ENCODE measurements at places on chromosomes 11 and 22. TPM values are rescaled to one million over a fixed set of nuclear protein-coding genes. Genes with fewer than 3 reads are reported as not detected.

The OR4C5 gene
- not detected for total RNA-seq

The IZUMO1R gene
- total RNA-seq, result not detected

The C11orf87 gene
- total RNA-seq, result not detected

The PANX3 gene
- not detected for total RNA-seq

The AP2A2 gene
- total RNA-seq, result 49.6 TPM

The OR4D5 gene
- not detected for total RNA-seq

The PAK1 gene
- 20.2 TPM for total RNA-seq

The ART1 gene
- total RNA-seq, result not detected

The CD6 gene
- 12.0 TPM for total RNA-seq

The GAL gene
- not detected for total RNA-seq

The GGT1 gene
- 7.6 TPM for total RNA-seq

The GVQW3 gene
- 2.6 TPM for total RNA-seq

The PHF21B gene
- not detected for total RNA-seq

The OR2AG2 gene
- not detected for total RNA-seq

The DNAL4 gene
- 7.7 TPM for total RNA-seq

The GDPD4 gene
- total RNA-seq, result not detected

The FAM83F gene
- 0.02 TPM for total RNA-seq

The MS4A14 gene
- 4.9 TPM for total RNA-seq

The PCNX3 gene
- 45.3 TPM for total RNA-seq

The CBX7 gene
- 45.4 TPM for total RNA-seq

The TTLL12 gene
- 30.0 TPM for total RNA-seq

The OR51I1 gene
- not detected for total RNA-seq

The TOLLIP gene
- 40.5 TPM for total RNA-seq

The SCO2 gene
- total RNA-seq, result 7.1 TPM

- no peak for DNase-seq
Measured at GRCh38 chr11:65445604-65446445, 23.2 kb downstream of the NEAT1 start.

- DNase-seq, result no peak
Measured at GRCh38 chr11:62792202-62792575, 383 bp upstream of the TMEM223 start.

DNA sequence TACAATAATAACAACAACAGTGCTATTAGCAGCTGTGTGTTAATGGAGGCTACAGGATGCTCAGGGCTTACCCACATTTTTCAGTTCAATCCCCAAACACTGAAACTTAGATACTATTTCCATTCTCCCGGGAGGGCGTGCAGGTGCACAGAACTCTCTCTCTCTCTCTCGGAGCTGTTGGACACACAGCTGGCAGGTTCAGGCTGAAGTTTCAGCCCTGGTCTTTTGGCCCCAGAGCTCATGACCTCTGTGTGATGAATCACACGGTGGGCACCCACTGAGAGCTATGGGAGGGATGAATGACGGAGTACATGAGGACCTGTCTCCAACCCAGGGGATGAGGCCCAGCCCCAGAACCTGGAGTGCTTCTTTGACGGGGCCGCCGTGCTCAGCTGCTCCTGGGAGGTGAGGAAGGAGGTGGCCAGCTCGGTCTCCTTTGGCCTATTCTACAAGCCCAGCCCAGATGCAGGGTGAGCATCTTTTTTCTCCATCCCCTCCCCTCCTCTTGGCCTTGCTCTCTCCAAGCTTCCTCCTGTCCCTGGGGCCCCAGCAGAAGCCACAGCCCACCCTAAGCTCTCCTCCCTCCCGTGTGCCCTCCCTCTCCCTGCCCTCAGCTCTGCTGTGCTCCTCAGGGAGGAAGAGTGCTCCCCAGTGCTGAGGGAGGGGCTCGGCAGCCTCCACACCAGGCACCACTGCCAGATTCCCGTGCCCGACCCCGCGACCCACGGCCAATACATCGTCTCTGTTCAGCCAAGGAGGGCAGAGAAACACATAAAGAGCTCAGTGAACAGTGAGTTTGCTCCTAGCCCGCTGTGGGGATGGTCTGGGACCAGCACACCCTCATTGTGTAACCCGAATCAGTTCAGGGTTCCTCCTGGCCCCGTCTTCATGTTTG, 16.9 kb downstream of the CSF2RB start:
- DNase-seq, result no peak

DNA sequence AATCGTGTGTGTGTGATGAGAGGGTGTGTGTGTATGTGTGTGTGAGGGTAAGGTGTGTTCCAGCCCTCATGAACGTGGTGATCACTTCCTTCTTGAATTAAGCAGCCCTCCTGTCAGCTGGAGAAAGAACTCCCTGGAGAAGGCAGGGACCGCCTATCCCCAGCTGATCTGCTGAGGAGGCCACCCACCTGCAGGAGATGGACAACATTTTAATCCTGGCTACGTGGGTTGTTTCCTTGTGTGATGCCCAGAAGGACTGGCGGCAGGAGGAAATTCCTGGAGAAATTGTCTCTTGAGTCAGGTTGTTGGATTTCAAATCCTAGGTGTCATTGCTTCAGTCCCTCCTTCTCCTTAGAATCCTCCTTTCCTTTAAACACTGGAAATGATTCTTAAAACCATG, 878.8 kb downstream of the NTM start:
- no peak for DNase-seq

GRCh38 chr11:68968306-68969250, 12.2 kb downstream of the MRGPRD start:
- DNase-seq, result no peak

GRCh38 chr11:127815331-127815730, 772.0 kb downstream of the ETS1 start:
- DNase-seq, result no peak

DNA sequence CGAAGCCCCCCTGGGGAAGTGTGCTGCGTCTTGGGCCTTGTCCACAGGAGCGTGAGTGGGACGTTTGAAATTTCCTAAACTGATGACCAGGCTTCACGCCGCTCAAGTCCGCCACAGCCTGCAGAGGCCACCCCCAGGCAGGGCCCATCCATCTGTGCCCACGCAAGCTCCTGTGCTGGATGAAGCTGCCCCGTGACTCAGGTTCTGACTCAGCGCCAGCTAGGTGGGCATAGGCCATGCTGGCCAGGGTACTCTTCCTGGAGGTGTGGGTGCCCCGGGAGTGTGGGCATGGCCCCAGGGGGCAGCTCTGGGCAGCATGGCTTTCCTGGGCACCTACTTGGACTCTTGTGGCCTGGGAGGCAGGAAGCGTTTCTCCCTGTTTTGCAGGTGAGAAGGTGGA, 134.8 kb downstream of the CACNA1I start:
- no peak for DNase-seq

DNA sequence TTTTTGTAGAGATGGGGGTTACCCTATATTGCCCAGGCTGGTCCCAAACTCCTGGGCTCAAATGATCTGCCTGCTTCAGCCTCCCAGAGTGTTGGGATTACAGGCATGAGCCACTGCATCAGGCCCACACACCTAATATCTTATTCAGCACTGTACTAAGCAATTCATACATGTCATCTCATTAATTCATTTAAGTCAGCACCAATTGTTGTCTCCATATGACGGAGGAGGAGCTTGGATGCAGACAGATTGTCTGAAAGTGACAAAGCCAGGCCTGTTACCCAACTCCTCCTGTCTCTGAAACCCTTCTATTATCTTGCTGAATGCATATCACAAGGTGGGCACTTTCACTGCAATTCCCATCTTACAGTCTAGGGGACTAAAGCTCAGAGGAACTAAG, 57.5 kb upstream of the ALX4 start:
- DNase-seq, result no peak

GRCh38 chr11:100203789-100204188, 483.3 kb upstream of the ARHGAP42 start:
- DNase-seq, result no peak

GRCh38 chr11:111531136-111531535, 9.4 kb upstream of the LAYN start:
- no peak for DNase-seq

GRCh38 chr11:126139111-126140091, 72.0 kb downstream of the RPUSD4 start:
- no peak for DNase-seq

DNA sequence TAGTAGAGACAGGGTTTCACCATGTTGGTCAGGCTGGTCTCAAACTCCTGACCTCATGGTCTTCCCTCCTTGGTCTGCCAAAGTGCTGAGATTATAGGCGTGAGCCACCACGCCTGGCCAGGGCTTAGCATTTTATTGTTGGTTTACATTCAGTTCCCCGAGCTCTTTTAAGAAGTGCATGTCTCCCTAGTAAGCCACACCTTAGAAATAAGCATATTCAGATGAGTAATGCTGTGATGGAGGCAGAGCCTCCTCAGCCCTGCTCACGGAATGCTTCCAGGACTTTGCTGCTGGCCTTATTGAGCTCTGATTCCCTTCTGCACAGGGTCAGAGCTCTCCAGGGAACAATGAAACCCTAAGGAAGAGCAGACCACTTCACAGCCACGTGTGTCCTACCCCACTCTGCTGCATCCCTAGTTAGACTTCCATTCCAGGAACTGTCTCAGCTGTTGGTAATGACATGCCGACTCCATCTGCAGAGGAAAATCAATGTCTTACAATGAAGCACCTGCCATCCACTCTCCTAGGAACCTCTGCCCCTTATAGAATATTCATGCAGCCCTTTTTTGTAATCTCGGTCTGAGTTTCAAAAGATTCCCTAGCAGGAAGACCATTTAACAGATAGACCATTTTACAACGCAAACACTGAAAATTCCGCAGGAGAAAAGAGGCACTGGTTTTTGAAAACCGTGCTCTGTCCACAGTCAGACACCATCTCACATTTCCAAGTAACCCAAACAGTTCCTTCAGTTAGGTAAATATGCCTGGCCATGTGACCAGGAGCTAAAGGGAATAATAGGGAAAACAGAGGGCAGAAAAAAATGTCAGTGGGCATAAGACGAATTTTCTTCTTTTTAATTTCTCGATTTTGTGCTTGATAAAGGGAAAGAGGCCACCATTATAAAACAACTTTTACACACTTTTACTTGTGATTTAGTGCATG, 1.7 kb upstream of the JAM3 start:
- DNase-seq, result no peak

DNA sequence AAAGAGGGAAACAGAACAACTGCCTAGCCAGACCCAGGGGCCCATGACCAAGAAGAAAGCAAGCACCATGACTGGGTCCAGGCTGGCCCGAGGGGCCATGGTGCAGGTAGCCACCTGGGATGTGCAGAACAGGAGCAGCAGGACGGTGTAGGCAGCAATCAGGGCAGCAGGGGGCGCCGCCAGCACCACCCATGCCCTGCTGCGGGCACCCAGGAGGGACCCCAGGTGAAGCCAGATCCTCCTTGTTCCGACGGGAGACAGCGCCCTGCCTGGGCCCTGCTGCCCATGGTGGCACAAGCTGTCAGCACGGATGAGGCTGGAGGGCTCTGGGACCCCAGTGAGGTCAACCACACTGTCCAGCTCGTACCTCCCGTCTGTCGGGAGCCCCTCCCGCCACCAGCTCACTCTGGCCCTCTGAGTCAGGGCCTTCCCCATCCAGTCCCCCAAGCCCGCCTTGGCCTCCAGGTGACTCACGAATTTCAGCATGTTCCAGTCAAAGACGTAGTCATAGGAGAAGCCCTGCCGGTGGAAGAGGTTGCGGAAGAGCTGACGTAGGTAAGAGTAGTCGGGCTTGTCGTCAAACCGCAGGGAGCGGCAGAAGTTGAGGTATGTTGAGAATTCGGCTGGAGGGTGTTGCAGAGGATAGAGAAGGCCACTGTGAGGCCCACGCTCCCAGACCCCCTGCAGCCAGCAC, 18.8 kb downstream of the CSNK1E start:
- peak; percentile 37 for DNase-seq

- no peak for DNase-seq
Measured at GRCh38 chr11:71381781-71382505, 66.2 kb downstream of the DHCR7 start.

GRCh38 chr11:28536504-28537267, 428.5 kb downstream of the METTL15 start:
- DNase-seq, result no peak

DNA sequence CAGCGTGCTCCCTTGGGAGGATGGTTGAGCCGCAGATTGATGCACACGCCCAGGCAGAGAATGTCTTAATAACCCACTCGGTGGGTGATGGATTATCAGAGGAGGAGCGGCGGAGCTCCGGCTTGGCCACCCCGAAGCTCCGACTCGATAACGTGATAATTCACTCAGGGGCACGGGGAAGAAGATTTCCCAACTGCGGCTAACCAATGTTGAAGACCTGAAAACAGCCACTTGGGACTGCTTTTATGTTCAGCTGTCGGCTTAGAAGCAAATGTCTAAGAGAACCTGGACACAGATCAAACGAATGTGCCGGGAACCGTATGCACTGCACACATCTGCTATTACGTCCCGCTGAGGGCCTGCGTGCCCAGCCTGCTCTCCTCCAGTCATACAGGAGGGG, 206.8 kb upstream of the CADM1 start:
- no peak for DNase-seq

GRCh38 chr22:43819931-43820640, 8.0 kb upstream of the EFCAB6 start:
- no peak for DNase-seq

DNA sequence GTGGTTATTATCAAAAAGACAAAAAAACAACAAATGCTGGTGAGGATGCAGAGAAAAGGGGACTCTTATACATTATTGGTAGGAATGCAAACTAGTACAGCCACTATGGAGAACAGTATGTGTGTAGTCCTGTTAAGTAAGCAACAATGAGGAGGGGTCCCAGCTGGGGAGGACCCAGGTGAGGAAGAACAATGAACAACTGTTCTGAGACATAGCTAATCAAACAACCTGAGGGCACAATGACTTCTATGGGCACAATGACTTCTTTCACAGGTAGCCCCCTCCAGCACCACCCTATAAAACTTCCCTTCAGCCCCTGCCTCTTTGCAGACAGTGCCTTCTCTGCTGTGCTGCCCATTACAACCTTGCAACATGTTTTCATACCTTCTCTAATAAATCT, 5.6 kb downstream of the JAML start:
- no peak for DNase-seq

DNA sequence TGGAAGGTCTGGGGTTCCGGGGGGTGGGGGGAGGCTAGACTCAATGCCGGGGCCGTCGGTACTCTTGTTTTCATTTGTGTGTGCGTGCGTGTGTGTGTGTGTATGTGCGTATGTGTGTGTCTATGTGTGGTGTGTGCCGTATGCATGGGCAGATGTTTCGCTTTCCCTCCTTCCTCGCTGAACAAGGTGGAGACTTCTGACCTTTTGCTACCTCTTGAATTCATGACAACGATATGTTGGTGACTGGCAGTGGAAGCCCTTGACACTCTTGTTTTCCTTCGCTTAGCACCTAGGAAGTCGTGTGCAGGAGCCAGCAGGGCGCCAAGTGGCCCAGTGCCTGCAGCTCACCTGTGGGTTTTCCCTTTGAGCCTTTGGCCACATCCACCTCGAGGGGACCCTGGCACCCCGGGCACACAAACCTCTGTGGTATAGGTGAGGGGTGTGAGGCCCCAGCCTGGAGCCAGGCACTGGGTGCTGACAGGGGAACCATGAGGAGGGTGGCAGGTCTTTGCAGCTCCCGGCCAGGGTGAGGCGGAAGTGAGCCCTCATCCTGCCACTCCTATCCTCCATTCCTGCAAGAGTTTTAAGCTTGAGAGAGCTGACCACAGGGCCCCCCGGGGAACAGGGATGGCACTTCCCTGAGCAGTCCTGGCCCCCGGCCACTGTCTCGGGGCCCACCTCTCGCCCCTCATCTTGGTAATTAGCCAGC, 19.3 kb upstream of the TMEM191C start:
- DNase-seq, result no peak

- DNase-seq, result no peak
Measured at GRCh38 chr11:9943386-9944110, 279.7 kb downstream of the SWAP70 start.

GRCh38 chr11:10310301-10310841, 5.5 kb downstream of the ADM start:
- DNase-seq, result no peak

GRCh38 chr11:94583866-94584500, 16.8 kb downstream of the PIWIL4 start:
- DNase-seq, result no peak

GRCh38 chr11:94678236-94678635, 89.9 kb upstream of the AMOTL1 start:
- no peak for DNase-seq
